ENCODE measurements at places on chromosomes 11 and 22.

DNA sequence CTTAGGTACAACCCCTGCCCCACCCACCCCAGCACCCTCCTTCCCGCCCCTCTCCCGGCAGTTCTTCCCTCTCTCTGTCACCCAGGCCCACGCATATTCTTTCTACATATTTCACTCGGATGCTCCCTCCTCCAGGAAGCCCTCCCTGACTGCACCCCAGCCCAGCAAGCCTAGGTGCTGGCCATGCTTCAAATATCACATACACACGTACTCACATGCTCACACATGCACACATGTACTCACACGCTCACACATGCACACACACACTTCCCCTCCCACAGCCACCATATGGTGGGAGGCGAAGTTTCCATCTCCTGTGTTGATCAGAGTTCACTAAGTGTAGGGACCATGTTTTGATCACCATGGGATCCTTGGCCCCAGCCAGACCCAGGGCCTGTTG lies 90.4 kb downstream of the WNT7B start:
- DNase-seq = no peak

DNA sequence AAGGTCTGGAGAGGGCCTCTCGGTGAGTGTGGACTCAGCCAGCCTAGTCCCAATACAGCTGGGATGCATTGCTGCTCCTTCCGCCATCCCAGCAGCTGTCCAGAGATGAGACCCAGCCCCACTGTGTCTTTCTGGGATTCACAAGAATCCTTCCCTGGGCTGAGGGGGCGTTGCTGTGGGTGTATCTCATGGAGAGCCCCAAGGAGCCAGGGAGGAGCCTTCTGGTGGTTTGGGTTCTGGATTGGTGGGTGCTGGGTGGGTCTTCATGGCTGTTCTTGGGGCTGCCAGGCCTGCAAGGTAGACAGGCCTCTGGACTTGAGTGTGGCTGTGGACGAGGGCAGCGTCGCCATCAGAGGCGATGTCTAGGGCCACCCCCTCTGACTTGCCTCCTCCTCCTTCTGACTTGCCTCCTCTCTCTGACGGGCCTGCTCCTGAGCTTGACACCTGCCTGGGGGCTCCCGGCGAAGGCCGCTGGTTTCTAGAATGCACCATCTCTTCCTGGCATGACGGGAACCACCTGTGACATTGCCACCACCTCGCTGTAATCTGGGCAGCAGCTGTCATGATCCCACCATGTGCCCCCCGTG lies 17.2 kb downstream of the KCNQ1 start:
- DNase-seq = no peak

DNA sequence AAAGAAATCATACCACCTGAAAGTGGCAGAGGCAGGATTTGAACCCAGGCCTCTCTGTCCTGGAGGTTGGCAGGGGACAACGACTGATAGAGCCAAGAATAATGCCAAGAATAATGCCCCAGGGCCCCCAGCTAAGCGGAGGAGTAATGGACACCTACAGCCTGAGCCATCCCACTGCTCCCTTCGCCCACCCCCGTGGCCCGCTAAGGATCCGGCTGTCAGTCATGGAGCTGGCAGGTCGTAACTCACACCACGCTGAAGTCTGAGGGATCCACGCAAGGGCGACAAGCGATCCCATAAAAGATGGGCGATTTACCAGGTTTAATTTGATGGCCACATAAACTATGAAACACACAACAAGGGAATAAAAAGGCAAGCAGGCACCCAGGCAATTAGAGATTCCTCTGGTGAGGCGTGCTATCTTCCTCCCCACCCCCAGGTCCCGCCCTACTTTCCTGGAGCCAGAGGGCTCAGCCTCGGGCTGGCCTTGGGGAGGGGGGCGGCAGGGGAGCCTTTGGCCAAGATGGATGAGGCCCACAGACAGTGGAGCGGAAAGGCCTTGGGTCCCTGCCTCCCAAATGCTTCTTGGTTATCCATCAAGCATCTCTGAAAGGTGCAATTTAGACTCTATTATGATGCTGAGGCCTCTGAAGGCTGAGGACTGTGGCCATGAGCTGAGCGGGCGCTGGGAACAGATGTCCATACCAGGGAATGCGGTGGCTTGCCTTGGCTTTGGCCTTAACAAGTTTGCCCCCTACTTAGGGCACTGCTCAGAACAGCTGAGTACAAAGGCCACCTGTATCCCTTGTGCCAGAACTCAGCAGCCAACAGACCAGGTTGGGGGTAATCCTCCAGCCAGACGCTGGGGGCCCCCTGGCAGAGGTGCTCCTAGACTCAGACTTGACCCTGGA lies 55.2 kb downstream of the MACROD1 start:
- DNase-seq = no peak

- no peak for DNase-seq
Observed at GRCh38 chr11:130580891-130581492, 132.5 kb downstream of the ADAMTS15 start.

DNA sequence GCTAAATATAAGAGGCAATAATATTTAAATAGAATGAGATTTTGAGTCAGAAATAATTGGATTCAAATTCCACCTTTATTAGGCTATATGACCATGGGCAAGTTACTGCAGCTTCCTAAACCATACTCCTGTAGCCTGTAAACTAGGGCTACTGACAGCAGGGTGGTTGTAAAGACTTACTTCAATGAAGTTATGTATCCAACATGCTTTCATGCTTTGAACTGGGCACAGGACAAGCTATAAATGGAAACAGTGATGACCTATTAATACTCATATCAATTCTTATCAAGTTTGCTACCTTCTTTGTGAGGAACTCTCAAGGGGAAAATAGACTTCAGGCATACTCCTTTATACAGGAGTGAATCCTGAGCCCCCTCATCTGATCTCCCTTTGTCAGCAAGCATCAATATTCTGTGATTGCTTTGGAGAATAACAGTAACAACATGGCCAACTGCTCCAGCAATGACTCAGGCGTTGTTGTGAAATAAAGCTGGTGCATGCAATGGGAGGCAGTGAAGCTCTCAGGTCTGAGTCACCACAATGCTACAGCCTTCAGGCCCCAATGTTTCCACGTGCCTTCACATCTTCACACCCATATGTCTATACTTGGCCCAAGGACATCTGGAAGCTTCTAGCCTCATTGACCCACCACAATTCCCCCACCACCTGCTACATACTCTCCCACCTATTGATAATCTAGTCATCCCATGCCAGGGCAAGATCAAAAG lies 102.5 kb downstream of the KCNA4 start:
- no peak for DNase-seq

GRCh38 chr11:102793677-102794290 lies 4.2 kb downstream of the MMP1 start:
- no peak for DNase-seq

- DNase-seq = no peak
Observed at GRCh38 chr11:122019908-122020694, 95.9 kb downstream of the BLID start.
